ENCODE measurements at places on chromosomes 6 and 20.

DNA sequence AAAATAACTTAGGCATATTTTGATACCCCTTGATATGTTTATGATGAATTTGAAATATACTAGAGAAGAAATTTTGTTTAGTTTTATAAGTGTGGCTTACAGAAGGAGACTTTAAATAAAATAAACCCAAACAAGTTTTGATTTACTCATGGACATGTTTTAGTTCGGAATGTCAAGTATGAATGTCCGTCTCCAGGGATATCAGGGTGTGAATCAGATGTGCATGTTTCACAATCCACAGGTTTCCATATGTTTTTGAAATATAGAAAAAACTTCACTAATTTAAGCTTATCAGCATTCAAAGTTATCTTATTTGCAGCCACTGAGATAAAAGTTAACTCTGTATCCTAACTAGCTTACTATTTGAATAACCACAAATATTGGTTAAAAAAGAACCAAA lies 51.5 kb downstream of the PLCB1 start:
- DNase-seq = no peak

GRCh38 chr20:48957533-48957932 lies 36.0 kb downstream of the ARFGEF2 start:
- no peak for DNase-seq

GRCh38 chr20:57251344-57251743 lies 15.1 kb downstream of the BMP7 start:
- DNase-seq = no peak

DNA sequence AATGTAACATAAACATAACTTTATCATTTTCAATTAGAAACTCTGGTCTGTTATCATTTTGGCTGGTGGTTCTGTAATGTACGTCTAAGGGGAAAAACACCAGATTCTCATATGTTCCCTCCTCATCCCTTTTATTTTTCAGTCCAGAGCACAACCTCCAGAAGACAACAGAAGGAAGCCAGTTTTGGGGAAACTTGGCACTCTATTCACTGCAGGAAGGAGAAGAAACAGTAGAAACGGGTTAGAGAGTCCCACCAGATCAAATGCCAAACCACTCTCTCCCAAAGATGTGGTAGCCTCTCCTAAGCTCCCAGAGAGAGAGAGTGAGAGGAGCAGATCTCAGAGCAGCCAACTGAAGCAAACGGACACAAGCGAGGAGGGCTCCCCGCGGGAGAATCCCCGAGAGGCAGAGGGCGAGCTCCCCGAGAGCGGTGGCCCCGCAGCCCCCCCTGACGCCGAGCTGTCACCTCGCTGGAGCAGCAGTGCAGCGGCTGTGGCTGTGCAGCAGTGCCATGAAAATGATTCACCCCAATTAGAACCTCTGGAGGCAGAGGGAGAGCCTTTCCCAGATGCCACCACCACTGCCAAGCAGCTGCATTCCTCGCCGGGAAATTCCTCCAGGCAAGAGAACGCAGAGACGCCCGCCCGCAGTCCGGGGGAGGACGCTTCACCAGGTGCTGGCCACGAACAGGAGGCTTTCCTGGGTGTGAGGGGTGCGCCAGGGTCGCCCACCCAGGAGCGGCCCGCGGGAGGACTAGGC lies 117.8 kb downstream of the RTN4IP1 start:
- peak; percentile 57 for DNase-seq
